Cerebellar nuclear complex (tissue), 1 donor: ENCODE measurements at places on chromosomes 6 and 20.

- DNase-seq, result no peak
These were observed 30.2 kb downstream of the VEGFA start for GRCh38 chr6:43800298-43800623.

DNA sequence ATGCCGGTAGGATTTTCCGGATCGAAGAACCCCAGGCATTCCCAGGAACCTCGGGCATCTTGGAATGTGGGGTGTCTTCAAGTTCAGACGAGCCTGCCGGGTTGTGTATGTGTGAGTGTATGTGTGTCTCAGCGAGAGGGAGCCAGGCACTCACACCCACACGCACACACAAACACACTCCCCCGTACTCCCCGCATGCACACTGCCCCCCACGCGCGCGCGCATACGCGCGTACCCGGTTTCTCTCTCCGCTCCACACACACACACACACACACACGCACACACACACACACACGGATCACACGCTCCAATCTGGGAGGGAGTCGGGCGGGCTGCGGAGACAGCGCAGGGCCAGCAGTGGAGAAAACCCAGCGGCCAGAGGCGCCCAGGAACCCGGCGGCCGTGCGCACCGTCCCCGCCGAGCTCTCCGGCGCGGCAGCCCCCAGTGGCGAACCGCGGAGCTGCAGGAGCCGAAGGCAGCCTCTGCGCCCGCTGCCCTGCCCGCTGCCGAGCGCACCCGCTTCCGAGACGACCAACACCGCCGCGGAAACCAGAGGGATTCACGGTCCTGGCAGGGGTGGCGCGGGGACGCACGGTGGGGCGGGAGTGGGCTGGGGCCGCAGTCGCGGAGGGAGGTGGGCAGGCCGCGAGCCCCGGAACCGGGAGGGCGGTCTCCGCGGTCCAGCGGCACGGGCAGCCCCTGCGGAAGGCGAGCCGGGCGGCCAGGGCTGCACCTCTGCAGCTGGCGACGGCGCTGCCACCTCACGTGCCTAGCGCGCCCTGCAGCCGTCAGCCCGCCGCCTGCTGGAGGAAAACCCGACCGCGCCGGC lies at the start of gene LRFN2:
TSS of gene LRFN2 (minus strand) at position 125 of the 830 bp plus-strand sequence.
- DNase-seq, result no peak

GRCh38 chr6:140537834-140538705 lies 1163.6 kb upstream of the CITED2 start:
- no peak for DNase-seq

- no peak for DNase-seq
These were observed 38.9 kb upstream of the STMND1 start for GRCh38 chr6:17062871-17063440.

GRCh38 chr6:92701425-92702096 lies 717.8 kb downstream of the EPHA7 start:
- no peak for DNase-seq

DNA sequence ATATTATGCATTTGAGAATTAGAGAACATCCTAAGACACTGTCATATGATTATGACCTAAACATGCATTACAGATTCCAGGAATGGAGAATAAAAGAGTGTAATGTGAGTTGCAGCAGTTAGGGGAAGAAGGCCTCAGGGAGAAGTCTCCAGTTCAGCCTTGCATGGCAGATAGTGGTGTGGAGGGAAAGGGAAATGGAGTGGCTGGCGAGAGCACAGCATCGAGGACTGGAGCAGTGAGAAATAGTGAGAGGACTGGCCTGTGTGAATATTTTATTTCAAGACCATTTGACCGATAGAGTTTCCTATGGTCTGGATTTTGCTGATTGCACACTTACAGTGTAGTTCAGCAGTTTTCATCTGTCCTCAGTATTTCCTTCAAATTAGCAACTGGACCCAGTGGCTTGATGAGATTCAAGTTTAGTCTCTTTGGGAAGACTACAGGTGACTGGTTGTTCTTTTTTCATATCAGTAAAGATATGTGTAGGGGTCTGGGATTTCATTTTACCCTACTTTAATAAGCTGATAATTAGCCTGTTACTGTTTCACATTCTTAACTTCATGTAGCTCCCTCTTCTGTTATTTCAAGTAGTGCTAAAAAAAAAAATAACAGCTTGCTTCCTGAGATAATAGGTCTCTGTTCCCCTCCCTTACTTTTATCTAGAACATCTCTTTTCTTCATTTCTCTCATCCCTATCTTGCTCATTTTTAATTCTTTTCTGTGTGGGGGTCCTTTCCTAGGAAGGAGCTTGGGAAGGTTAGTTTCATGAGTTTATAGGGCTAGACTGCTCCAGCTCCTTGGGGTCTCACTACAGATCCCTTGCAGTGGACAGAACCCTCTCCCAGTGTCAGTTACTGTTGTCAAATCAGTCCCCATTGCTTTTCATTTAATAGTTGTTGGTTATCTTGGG lies 27.9 kb downstream of the BLTP3A start:
- DNase-seq, result no peak
